AG08395 (cell line): ENCODE measurements at places on chromosomes 6 and 20.

DNA sequence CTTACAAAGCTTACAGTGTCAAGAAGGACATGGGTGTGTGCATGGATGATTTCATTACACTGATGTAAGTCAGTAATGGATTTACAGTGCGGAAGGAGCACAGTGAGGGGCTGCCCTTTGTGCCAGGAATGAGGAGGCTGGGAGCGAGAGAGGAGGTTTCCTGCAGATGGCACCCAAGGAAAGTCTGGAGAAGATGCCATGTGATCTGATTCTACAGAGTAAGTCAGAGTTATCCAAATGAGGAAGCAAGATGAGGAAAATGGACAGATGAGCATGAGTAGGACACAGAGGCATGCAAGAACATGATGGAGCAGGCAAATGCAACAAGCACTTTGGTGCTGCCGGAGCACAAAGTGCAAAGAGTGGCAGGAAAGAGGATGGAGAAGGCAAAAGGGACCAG is 29.7 kb downstream of the MAP7 start:
- DNase-seq: no peak

GRCh38 chr6:162395181-162395580 is 332.4 kb downstream of the PRKN start:
- no peak for DNase-seq

- DNase-seq: no peak
Measured at GRCh38 chr6:134909701-134910592, 40.0 kb downstream of the ALDH8A1 start.

DNA sequence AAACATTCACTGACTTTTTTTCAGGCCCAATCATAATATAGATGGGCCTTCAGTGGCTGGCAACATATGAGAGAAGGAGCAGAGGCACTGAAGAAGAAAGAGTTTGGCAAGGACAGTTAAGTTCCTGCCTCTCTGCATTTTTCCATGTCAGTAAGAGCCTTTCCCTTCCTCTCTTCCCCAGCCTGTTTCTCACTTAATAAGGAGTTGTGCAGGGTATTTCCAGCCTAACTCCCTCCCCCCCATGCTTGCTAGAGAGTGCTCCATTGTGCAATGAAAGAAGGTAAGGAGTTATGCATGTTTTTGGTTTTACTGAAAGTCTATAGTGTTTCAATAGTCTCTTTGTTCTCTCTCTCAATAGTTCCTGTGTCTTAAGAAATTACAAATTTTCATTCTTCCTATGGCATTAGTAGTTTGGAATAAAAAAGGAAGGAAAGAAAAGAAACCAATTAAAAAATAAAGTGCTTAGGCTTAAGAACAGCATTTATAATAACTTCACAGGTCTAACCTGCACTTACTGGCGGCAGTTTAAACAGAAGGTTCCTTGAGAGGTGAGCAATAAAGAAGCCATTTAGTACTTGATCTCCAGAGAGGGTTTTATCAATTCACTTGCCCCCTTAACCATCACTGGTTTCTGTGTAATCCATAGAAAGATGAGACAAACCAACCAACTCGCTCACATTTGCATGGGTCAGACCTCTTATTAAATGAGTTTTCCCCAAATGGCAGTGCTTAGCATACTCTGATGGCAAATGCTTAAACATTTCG is 251.1 kb downstream of the PTPRT start:
- DNase-seq: no peak

DNA sequence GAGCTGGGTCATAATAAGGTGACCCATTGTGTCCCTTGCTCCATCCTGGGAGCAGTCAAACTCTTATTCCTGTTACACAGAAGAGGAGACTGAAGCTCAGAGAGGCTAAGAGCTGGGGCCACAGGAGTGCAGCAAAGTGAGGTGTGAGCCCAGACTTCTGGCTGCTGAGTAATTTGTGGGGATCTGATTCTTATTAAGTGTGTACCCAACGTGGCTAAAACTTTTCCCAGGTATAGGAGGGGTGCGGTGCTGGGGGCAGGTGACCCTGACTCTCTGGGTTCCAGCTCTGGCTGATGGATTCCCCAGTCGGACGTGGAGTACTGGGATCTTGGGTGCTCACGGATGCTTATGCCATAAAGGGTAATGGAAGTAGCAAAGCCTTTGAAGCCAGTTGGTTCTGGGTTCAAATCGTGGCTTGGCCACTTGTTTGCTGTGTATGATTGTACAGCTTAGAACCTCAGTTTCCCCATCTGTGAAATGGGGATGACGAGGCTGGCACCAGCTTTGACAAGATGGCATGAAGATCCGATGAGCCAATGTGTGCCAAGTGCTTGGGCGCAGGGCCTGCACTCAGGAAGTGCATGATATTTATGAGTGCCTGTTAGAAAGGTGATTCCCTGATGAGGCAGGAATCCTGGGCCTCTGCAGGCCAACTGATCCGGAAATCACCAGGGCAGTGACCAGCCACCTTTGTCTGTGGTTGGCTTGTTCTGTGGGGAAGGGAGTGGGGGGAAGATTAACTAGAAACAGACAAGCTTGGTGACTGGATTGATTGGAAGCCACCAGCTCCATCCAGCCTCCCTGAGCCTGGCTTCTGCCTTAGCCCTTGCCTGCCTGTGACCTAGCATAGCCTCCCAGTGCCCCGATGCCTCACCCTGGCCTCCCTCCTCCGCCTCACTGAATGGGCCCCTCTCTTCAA is 6.0 kb downstream of the SRC start:
- DNase-seq: no peak
